ENCODE measurements at places on chromosomes 12 and 14.

DNA sequence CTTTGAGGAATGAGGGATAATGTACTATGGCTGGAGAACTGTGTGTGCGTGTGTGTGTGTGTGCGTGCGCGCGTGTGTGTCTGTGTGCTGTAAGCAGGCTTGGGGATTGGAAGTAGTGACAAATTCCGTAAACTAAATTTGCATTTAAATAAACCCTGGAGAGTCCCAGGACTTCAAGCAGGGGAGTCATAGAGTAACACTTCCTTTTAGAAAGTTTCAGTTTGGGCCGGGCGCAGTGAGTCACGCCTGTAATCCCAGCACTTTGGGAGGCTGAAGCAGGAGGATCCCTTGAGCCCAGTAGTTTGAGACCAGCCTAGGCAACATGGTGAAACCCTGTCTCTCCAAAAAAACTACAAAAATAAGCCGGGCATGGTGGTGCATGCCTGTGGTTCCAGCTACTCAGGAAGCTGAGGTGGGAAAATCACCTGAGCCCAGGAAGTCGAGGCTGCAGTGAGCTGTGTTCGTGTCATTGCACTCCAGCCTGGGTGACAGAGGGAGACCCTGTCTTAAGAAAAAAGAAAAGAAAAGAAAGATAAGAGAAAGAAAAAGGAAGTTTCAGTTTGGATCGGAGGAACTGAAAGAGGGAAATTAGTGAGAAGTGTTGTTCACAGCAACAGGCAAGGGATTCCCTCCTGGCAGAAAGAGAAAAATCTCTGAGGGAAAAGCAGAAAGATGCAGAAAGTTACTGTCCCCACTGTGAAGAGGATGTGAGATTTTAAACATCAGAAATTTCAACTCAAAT is 222.7 kb upstream of the SOX5 start:
- DNase-seq, result no peak

DNA sequence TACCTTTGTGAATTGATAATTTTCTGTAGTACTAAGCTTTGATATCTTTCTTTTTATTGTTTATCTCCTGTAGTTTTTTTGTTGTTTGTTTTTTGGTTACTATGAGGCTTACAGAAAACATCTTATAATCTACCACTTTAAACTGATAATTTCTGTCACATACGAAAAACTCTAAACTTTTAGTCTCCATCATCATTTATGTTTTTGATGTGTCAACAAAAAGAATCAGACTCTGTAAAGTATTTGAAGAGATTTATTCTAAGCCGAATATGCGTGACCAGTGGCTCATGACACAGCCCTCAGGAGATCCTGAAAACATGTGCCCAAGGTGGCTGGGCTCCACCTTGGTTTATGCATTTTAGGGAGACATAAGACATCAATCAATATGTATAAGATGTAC is 167.1 kb upstream of the ARHGAP5 start:
- no peak for DNase-seq

- no peak for DNase-seq
Observed at GRCh38 chr12:107598906-107599305, 86.7 kb upstream of the PWP1 start.

- no peak for DNase-seq
Observed at GRCh38 chr14:57736391-57736790, 129.5 kb downstream of the SLC35F4 start.

All from fibroblast of skin of left biceps (primary cell).